Stimulated activated CD8-positive, alpha-beta memory T cell treated with anti-CD3 and anti-CD28 coated beads, Interleukin-15, amount 100 ng/mL, for 4 hours (primary cell): ENCODE measurements at places on chromosomes 4 and X.

GRCh38 chrX:102604327-102604726 lies 5.0 kb downstream of the ARMCX5 start:
- no peak for DNase-seq

DNA sequence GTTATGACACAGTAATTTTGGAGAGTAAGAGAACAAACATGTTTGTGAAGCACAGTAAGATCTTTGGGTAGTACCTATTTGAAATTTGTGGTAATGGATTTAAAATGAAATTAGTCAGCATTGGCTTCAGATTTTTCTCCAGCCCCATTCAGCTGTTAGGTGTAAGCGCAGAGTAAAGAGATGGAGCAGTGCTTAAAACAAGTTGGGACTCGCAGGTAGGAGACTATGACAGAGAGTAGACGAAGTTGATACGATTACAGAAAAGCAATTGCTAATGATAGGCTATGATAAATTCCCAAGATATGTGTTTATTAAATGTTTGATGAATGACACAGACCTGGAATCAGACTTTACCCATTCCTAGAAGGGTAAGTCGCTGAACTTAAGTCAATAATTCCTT lies 72.6 kb downstream of the CHIC2 start:
- no peak for DNase-seq

- no peak for DNase-seq
Measured at GRCh38 chr4:48509543-48509942, 19.5 kb downstream of the ZAR1 start.

GRCh38 chr4:10033191-10033881 lies 12.0 kb upstream of the SLC2A9 start:
- DNase-seq, result no peak
